Psoas muscle (tissue), 8 donors: ENCODE measurements at places on chromosomes 12 and 14.
A peak's percentile ranks its signal among the peaks of the same experiment; 100 is the strongest.

- peak overlapping the region; percentile 23 for H3K27ac ChIP-seq
- peaks cover 24% of the 10 kb centered on the region for H3K4me1 ChIP-seq
- no peaks in the 10 kb centered on the region for H3K27me3 ChIP-seq
- H3K4me3 ChIP-seq: no peak overlapping the region
- H3K36me3 ChIP-seq: peaks cover 5% of the 10 kb centered on the region
- DNase-seq: no peak
Observed at GRCh38 chr12:122137229-122137628, 36.8 kb downstream of the IL31 start.

DNA sequence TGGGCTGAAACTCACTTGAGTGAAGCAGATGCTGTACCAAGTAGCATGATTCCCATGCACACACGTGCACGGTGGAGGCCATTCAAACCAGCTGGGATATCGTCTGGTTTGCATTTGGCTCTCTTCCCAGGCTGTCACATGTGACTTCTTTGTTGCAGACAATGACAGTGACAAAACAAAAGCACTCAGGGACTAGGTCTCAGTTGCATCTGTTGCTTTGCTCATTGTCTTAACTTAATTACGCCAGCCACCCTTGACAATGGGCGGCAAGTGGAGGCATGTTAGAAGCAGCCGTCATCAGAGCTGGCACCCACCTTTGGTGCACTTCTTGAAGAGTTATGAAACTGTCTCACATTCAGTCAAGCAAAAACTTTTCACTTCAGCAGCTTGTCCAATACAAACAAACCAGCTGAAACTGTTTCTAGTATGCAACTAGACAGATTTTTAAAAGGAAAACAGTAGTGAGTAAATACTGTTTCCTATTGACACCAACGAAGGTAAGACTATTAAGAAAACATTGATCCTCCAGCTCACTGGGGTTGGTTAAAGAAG is 74.3 kb downstream of the IGF1 start:
- H3K27ac ChIP-seq: peak overlapping the region; percentile 13
- H3K4me1 ChIP-seq: peaks cover 17% of the 10 kb centered on the region
- no peak overlapping the region for H3K4me3 ChIP-seq
- H3K27me3 ChIP-seq: no peaks in the 10 kb centered on the region
- H3K36me3 ChIP-seq: no peaks in the 10 kb centered on the region
- no peak for DNase-seq

DNA sequence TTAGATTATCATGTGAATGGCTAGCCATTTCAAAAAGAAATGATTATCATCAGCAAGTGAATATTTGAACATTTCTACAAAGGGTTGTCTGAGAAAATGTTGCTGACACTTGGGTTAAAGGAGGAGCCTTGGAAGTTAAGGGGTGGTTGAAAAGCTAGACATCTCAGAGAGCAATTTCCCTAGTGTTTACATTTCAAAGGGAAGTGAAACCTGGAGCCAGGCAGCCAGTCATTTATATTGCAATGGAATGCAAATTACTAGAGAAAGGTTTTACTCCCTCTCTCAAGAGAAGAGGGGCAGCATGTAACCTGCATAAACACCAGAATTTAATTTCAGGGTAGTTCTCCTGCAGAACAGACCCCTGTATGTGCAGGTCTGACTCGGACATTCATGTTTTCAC is 279.0 kb downstream of the SLC16A7 start:
- no peak overlapping the region for H3K4me3 ChIP-seq
- H3K27me3 ChIP-seq: no peaks in the 10 kb centered on the region
- no peak for DNase-seq
- no peaks in the 10 kb centered on the region for H3K4me1 ChIP-seq

DNA sequence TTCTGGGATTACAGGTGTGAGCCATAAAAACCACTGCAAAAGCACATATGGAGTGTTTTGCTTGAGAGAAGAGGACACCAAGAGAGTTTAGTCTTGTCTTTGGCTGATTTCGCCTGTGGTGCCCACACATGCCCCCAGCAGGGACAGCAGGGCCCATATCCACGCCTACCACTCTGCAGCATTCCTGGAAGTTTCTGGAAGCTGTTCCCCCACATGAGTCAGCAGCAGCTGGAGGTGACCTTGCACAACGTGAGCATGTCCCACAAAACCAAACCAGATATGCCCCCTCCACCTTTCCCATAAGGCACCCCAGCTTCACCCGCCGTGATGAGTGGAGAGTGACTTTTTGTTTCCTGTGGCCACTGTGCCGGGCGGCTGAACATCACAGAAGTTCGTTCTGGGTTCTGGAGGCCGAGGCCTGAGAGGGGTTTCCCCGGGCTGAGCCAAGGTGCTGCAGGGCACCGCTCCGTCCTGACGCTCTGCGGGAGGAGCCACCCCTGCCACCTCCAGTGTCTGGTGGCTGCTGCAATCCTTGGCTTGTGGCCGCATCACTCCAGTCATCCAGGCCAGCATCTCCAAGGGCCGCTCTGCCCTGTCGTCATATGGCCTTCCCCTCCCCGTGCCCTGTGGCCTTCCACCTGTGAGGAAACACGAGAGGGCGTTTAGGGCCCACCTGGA is 4.7 kb downstream of the ASPG start:
- H3K27ac ChIP-seq: no peak overlapping the region
- no peaks in the 10 kb centered on the region for H3K36me3 ChIP-seq
- no peak overlapping the region for H3K4me3 ChIP-seq
- no peaks in the 10 kb centered on the region for H3K4me1 ChIP-seq

DNA sequence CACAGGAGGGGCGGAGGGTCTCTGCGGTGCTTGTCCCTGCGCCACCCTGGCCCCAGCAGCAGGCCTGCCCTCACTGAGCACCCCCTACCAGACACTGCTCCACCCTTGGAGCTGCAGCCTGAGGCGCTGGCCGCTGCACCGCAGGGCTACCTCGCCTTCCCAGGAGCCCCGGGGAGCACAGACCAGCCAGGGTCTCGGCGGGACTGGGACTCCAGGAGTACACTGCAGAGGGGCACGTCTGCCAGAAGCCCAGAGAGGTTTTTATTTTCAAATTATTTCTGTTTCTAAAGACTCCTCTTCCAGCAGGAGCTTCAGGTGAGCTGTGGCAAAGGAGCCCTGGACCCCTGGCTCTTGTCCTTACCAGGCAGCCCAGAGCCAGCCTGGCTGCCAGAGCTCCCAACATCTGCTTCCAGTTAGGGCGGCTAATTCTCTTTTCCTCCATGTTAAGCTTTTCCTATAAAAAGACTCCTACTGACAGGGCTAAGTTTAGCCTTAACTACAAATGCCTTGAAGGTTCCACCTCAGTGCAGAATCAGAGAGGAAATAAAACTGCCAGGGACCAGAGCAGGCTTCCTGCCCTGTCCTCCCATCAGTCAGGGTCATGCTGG is 26.4 kb downstream of the DEGS2 start:
- peaks cover 22% of the 10 kb centered on the region for H3K36me3 ChIP-seq
- H3K4me1 ChIP-seq: no peaks in the 10 kb centered on the region
- H3K4me3 ChIP-seq: no peak overlapping the region
- no peak overlapping the region for H3K27ac ChIP-seq
- DNase-seq: no peak
- H3K27me3 ChIP-seq: no peaks in the 10 kb centered on the region

GRCh38 chr12:54052438-54053002 is 1.1 kb upstream of the HOXC4 start:
- H3K27me3 ChIP-seq: no peaks in the 10 kb centered on the region
- no peak for DNase-seq
- H3K4me1 ChIP-seq: no peaks in the 10 kb centered on the region
- H3K4me3 ChIP-seq: peak overlapping the region; percentile 63

DNA sequence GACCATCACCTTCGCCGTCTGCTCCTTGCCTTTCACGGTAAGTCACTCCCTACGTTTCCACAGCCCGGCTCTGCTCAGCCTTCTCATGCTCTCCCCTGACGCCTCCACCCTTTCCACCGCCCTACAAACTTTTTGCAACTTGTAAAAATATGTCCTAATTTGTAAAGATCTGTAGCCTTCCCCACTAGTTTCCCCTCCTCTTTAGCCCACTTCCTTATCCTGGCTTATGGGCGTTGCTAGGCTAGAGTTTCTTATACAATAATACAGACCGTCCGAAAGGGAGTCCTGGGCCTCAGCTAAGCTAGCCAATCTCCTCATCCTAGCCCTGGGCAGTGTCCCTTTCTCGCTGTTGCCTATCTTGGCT is 1.2 kb downstream of the PTGER2 start:
- DNase-seq: no peak
- H3K4me3 ChIP-seq: peak overlapping the region; percentile 67
- no peaks in the 10 kb centered on the region for H3K36me3 ChIP-seq
- no peaks in the 10 kb centered on the region for H3K4me1 ChIP-seq
- peaks cover 4% of the 10 kb centered on the region for H3K27me3 ChIP-seq

GRCh38 chr12:123076604-123077297 is 74.1 kb downstream of the PITPNM2 start:
- H3K27me3 ChIP-seq: no peaks in the 10 kb centered on the region
- no peak for DNase-seq
- H3K27ac ChIP-seq: peak overlapping the region; percentile 31
- H3K4me3 ChIP-seq: no peak overlapping the region
- H3K4me1 ChIP-seq: peaks cover 29% of the 10 kb centered on the region

- no peak overlapping the region for H3K4me3 ChIP-seq
- no peaks in the 10 kb centered on the region for H3K27me3 ChIP-seq
- DNase-seq: no peak
- H3K36me3 ChIP-seq: no peaks in the 10 kb centered on the region
- H3K4me1 ChIP-seq: no peaks in the 10 kb centered on the region
Observed at GRCh38 chr14:57889245-57889644, 23.4 kb upstream of the SLC35F4 start.

- H3K36me3 ChIP-seq: no peaks in the 10 kb centered on the region
- no peak overlapping the region for H3K4me3 ChIP-seq
- H3K27me3 ChIP-seq: no peaks in the 10 kb centered on the region
- H3K4me1 ChIP-seq: no peaks in the 10 kb centered on the region
Observed at GRCh38 chr12:78888568-78888967, 24.0 kb downstream of the SYT1 start.

GRCh38 chr14:24372701-24373416 is 4.9 kb downstream of the NFATC4 start:
- no peaks in the 10 kb centered on the region for H3K36me3 ChIP-seq
- no peaks in the 10 kb centered on the region for H3K4me1 ChIP-seq
- no peak overlapping the region for H3K27ac ChIP-seq
- H3K4me3 ChIP-seq: no peak overlapping the region

- H3K4me3 ChIP-seq: no peak overlapping the region
- peaks cover 2% of the 10 kb centered on the region for H3K27me3 ChIP-seq
- H3K36me3 ChIP-seq: no peaks in the 10 kb centered on the region
Observed at GRCh38 chr12:109625749-109626377, 52.3 kb downstream of the MVK start.

- no peak for DNase-seq
- no peaks in the 10 kb centered on the region for H3K27me3 ChIP-seq
- no peaks in the 10 kb centered on the region for H3K36me3 ChIP-seq
- no peak overlapping the region for H3K4me3 ChIP-seq
- H3K27ac ChIP-seq: no peak overlapping the region
- H3K4me1 ChIP-seq: no peaks in the 10 kb centered on the region
Observed at GRCh38 chr12:6135071-6135470, 10.6 kb upstream of the VWF start.

GRCh38 chr12:119804011-119804641 is 73.0 kb downstream of the CIT start:
- H3K27me3 ChIP-seq: no peaks in the 10 kb centered on the region
- no peaks in the 10 kb centered on the region for H3K36me3 ChIP-seq
- peak; percentile 87 for DNase-seq
- peaks cover 13% of the 10 kb centered on the region for H3K4me1 ChIP-seq
- H3K4me3 ChIP-seq: peak overlapping the region; percentile 48
- no peak overlapping the region for H3K27ac ChIP-seq

GRCh38 chr14:95107711-95108110 is 49.6 kb downstream of the DICER1 start:
- no peaks in the 10 kb centered on the region for H3K4me1 ChIP-seq
- peaks cover 14% of the 10 kb centered on the region for H3K36me3 ChIP-seq
- H3K4me3 ChIP-seq: no peak overlapping the region

- no peak for DNase-seq
- H3K27me3 ChIP-seq: no peaks in the 10 kb centered on the region
- H3K4me1 ChIP-seq: no peaks in the 10 kb centered on the region
- no peak overlapping the region for H3K4me3 ChIP-seq
- H3K27ac ChIP-seq: no peak overlapping the region
Observed at GRCh38 chr14:74826574-74826973, 49.4 kb downstream of the PROX2 start.

DNA sequence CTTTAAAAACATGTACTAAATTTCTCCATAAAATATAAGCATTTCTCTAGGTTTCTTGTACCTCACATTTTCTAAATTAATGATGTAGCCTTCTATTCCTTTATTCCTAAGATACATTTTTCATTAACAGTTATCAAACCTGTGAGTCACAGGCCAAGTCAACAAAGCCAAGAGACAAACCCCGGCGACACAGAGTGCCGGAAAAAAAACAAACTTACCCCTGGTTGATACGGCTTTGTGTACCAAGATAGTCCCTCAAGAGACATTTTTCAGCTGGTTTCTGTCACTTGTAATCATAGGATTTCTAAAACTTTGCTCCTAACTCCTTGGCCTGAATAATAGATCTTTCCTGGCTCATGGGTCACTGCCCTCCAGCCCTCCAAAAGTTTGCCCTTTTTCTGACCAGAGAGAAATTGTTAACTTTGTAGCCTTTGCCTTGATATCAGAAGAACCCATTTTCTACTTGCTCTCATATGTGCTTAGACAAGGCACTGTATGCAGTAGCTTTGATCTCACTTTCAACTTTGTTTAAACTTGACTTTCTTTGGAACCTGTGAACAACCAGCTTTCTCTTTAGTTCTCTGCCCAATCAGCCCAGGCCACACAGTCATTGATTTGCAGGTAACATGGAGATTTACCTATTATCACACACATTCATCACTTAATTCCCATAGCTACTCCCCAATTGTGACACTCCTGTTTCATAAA is 172.2 kb downstream of the PRKD1 start:
- no peaks in the 10 kb centered on the region for H3K27me3 ChIP-seq
- no peak overlapping the region for H3K27ac ChIP-seq
- no peak for DNase-seq
- H3K4me3 ChIP-seq: no peak overlapping the region

- H3K4me3 ChIP-seq: no peak overlapping the region
- no peak for DNase-seq
- no peaks in the 10 kb centered on the region for H3K36me3 ChIP-seq
- no peak overlapping the region for H3K27ac ChIP-seq
- H3K4me1 ChIP-seq: no peaks in the 10 kb centered on the region
- no peaks in the 10 kb centered on the region for H3K27me3 ChIP-seq
Observed at GRCh38 chr12:24991209-24992049, 42.5 kb upstream of the BCAT1 start.

- DNase-seq: peak; percentile 75
- no peaks in the 10 kb centered on the region for H3K36me3 ChIP-seq
- no peaks in the 10 kb centered on the region for H3K27me3 ChIP-seq
- H3K4me3 ChIP-seq: no peak overlapping the region
- no peaks in the 10 kb centered on the region for H3K4me1 ChIP-seq
Observed at GRCh38 chr12:69966409-69966808, 141.4 kb downstream of the MYRFL start.

- H3K4me1 ChIP-seq: peaks cover 15% of the 10 kb centered on the region
- H3K27ac ChIP-seq: no peak overlapping the region
- H3K36me3 ChIP-seq: no peaks in the 10 kb centered on the region
- no peaks in the 10 kb centered on the region for H3K27me3 ChIP-seq
- DNase-seq: no peak
- H3K4me3 ChIP-seq: no peak overlapping the region
Observed at GRCh38 chr14:38366374-38366773, 110.5 kb upstream of the CLEC14A start.

- no peaks in the 10 kb centered on the region for H3K36me3 ChIP-seq
- no peak overlapping the region for H3K4me3 ChIP-seq
- H3K27ac ChIP-seq: no peak overlapping the region
- no peak for DNase-seq
- no peaks in the 10 kb centered on the region for H3K4me1 ChIP-seq
Observed at GRCh38 chr14:79515158-79515557, 696.1 kb downstream of the DIO2 start.

- no peaks in the 10 kb centered on the region for H3K27me3 ChIP-seq
- H3K27ac ChIP-seq: no peak overlapping the region
- DNase-seq: no peak
- H3K4me1 ChIP-seq: no peaks in the 10 kb centered on the region
Observed at GRCh38 chr12:82519510-82519909, 161.2 kb downstream of the METTL25 start.
